ENCODE measurements at places on chromosomes 1 and 21. TPM values are rescaled to one million over a fixed set of nuclear protein-coding genes. Genes with fewer than 3 reads are reported as not detected.

The CACNA1S gene
- total RNA-seq: 0.55 TPM

The ANXA9 gene
- 1.2 TPM for total RNA-seq

The FLAD1 gene
- total RNA-seq: 29.0 TPM

The PAPPA2 gene
- 0.17 TPM for total RNA-seq

The SPRR2E gene
- not detected for total RNA-seq

The LCE2C gene
- not detected for total RNA-seq

The SYDE2 gene
- 23.8 TPM for total RNA-seq

The YTHDF2 gene
- total RNA-seq: 65.8 TPM

The MTFR1L gene
- total RNA-seq: 46.0 TPM

DNA sequence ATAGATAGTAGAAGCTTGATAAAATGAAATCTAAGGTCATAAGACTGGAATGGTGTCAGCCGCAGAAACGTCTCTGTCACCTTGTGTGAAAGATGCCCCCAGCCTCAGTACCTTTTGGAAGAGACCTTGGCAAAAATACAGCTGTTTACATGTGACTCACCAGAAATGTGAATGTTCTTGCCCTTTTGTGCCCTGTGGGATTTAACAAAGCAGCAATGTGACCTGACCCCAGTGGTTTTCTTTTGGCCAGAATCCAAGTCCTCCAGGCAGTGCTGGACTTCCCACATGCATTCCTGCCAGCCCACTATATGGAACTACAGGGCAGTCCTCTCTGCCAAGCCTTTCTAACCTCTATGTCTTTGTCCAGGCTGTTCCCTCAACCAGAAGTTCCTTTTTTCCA lies 27.2 kb upstream of the LRRC8C start:
- H3K27me3 ChIP-seq: no peaks in the 10 kb centered on the region
- peaks cover 9% of the 10 kb centered on the region for H3K4me1 ChIP-seq
- no peak overlapping the region for H3K27ac ChIP-seq
- H3K36me3 ChIP-seq: no peaks in the 10 kb centered on the region
- no peak overlapping the region for H3K4me3 ChIP-seq
- DNase-seq: no peak

- DNase-seq: no peak
- peaks cover 15% of the 10 kb centered on the region for H3K4me1 ChIP-seq
- H3K4me3 ChIP-seq: no peak overlapping the region
- H3K36me3 ChIP-seq: no peaks in the 10 kb centered on the region
- no peaks in the 10 kb centered on the region for H3K27me3 ChIP-seq
Observed at GRCh38 chr21:43645136-43645891, 14.0 kb downstream of the HSF2BP start.

DNA sequence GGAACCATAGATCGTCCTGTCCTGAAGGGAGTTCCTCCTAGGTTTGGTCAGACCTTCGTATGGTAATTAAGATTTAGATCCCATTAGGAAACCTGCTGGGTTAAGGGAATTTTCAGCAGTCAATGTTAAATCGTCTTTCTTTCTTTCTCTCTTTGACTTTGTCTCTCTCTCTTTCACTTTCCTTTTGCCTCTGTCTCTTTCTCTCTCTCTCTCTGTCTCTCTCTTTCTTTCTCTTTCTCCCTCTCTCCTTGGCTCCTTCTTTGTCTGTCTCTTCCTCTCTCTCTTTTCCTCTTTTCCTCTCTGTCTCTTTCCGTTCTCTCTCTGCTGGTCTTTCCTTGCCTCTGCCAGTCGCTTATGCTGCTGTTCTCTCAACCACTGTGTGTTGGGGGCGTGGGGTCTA lies 8.7 kb downstream of the OR2W3 start:
- no peaks in the 10 kb centered on the region for H3K27me3 ChIP-seq
- H3K4me1 ChIP-seq: no peaks in the 10 kb centered on the region
- no peak overlapping the region for H3K4me3 ChIP-seq
- no peak overlapping the region for H3K27ac ChIP-seq
- H3K36me3 ChIP-seq: no peaks in the 10 kb centered on the region

DNA sequence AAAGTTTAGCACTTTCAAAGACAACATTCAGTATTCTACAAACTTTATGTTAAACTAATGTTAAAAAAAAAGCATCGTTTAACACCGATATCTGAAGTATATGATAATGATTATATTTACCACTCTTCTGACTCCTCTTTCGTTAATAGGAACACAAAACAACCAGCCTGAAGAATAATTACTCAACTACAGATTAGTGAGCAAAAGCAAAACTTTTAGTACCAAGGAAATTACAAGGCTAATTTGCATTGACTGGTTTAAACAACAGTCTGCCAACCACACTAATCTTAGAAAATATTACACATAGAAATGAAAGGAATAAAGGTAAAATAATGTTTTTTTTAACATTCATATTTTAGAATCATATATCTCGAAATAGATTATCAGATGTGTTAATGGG lies 500.7 kb downstream of the LMO4 start:
- H3K4me3 ChIP-seq: no peak overlapping the region
- no peak for DNase-seq
- no peak overlapping the region for H3K27ac ChIP-seq
- peaks cover 4% of the 10 kb centered on the region for H3K4me1 ChIP-seq
- no peaks in the 10 kb centered on the region for H3K36me3 ChIP-seq

- no peak overlapping the region for H3K27ac ChIP-seq
- no peak overlapping the region for H3K4me3 ChIP-seq
- no peaks in the 10 kb centered on the region for H3K27me3 ChIP-seq
- H3K36me3 ChIP-seq: no peaks in the 10 kb centered on the region
- DNase-seq: no peak
Observed at GRCh38 chr1:193322211-193322610, 135.8 kb upstream of the B3GALT2 start.

DNA sequence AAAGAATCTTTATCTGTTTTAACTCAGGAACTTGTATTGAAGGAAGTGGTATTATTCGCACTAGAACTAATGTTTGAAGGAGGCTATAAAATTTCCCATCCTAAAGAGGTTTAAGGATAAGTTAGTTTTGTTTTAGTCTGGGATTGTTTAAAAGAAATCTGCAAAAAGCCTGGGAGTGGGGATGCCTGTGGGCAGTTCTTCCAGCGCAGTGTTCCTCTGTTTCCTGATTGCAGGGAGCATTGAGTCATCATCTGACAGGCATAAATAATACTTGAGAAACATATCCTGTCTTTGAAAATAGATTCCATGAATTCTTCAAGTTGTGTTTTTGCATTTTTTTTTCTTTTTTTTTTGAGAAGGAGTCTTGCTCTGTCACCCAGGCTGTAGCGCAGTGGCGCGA lies 350.8 kb upstream of the PTBP2 start:
- no peak overlapping the region for H3K4me3 ChIP-seq
- no peaks in the 10 kb centered on the region for H3K36me3 ChIP-seq
- no peaks in the 10 kb centered on the region for H3K27me3 ChIP-seq
- DNase-seq: no peak

DNA sequence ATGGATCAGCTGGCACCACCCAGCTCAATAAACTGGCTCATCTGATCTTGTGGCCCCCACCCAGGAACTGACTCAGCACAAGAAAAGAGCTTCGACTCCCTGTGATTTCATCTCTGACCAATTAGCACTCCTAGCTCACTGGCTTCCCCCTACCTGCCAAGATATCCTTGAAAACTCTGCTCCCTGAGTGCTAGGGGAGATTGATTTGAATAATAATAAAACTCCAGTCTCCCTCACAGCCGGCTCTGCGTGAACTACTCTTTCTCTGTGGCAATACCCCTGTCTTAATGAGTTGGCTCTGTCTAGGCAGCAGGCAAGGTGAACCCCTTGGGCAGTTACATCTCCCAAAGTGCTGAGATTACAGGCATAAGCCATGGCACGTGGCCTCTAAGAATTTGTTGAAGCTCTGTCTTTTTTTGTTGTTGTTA lies 11.8 kb upstream of the RHBDL2 start:
- no peaks in the 10 kb centered on the region for H3K27me3 ChIP-seq
- no peak overlapping the region for H3K4me3 ChIP-seq
- H3K36me3 ChIP-seq: no peaks in the 10 kb centered on the region

- H3K27ac ChIP-seq: no peak overlapping the region
- no peaks in the 10 kb centered on the region for H3K4me1 ChIP-seq
- H3K36me3 ChIP-seq: no peaks in the 10 kb centered on the region
- DNase-seq: peak; percentile 29
- no peak overlapping the region for H3K4me3 ChIP-seq
- H3K27me3 ChIP-seq: no peaks in the 10 kb centered on the region
Observed at GRCh38 chr1:17819129-17819802, 64.1 kb downstream of the ACTL8 start.

- DNase-seq: no peak
- H3K36me3 ChIP-seq: peaks cover 2% of the 10 kb centered on the region
- H3K27ac ChIP-seq: no peak overlapping the region
- H3K4me1 ChIP-seq: no peaks in the 10 kb centered on the region
- no peaks in the 10 kb centered on the region for H3K27me3 ChIP-seq
Observed at GRCh38 chr1:63403386-63403785, 36.0 kb downstream of the ALG6 start.

- no peaks in the 10 kb centered on the region for H3K36me3 ChIP-seq
- no peak overlapping the region for H3K4me3 ChIP-seq
- no peaks in the 10 kb centered on the region for H3K4me1 ChIP-seq
- no peaks in the 10 kb centered on the region for H3K27me3 ChIP-seq
- no peak for DNase-seq
- no peak overlapping the region for H3K27ac ChIP-seq
Observed at GRCh38 chr1:79128722-79129121, 122.2 kb upstream of the ADGRL4 start.

DNA sequence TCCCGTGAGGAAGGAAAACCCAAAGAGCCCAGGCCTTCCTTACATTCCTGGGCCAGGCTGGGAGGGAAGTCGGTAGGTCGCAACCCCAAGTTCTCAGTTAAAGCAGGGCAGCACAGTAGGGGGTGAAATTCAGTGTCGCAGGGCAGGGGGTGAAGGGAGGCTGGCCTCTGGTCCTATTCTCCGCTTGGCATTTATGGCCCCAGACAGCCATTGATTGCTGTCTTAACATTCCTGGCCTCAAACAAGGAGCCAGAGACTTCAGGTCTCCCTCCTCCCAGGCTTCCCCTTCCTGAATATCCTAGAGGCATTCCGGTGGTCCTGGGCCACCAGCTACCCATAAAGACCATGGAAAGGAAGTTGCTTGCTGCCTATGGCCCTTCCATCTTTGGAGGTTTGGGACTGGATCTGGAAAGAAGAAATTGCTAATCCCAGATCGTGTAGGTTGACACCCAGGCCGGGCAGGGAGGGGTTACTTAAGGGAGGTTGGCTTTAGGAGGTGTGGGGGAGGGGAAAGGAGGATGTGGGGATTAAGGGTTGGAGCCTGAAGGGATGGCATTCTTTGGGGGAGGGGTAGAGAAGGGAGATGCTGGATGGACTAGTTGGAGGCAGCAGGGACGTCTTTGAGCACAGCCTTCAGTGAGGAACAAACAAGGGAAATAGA lies 1.7 kb downstream of the LIN28A start:
- no peaks in the 10 kb centered on the region for H3K36me3 ChIP-seq
- DNase-seq: peak; percentile 25
- no peaks in the 10 kb centered on the region for H3K4me1 ChIP-seq
- no peak overlapping the region for H3K4me3 ChIP-seq
- H3K27ac ChIP-seq: no peak overlapping the region

- H3K27me3 ChIP-seq: peaks cover 52% of the 10 kb centered on the region
- no peak for DNase-seq
- H3K4me1 ChIP-seq: peaks cover 34% of the 10 kb centered on the region
- H3K27ac ChIP-seq: no peak overlapping the region
- H3K36me3 ChIP-seq: peaks cover 4% of the 10 kb centered on the region
Observed at GRCh38 chr1:92479587-92479986, 7.1 kb downstream of the GFI1 start.

DNA sequence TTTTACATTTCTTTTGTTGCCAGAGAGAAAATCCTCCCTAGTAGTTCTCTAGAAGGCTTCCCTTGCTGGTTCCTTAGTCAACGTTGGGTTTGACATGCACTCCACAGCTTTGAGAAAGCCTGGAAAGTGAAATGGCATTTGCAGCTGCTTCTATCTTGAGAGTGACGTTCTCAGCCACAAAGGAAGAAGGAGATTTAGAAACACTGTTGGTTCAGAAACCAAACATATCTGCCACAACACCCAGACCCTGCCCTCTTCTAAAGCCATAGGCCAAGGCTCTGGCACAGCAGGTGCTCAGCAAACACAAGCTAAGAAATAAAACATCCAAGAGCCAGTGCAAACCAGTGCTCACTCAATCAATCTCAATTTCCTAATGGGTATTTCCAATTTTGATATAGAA lies 121.4 kb downstream of the CCDC185 start:
- H3K4me1 ChIP-seq: no peaks in the 10 kb centered on the region
- no peak overlapping the region for H3K27ac ChIP-seq
- no peak for DNase-seq
- peaks cover 4% of the 10 kb centered on the region for H3K27me3 ChIP-seq

GRCh38 chr1:184954232-184954995 lies 19.9 kb downstream of the NIBAN1 start:
- peaks cover 14% of the 10 kb centered on the region for H3K4me1 ChIP-seq
- no peak overlapping the region for H3K27ac ChIP-seq
- H3K27me3 ChIP-seq: no peaks in the 10 kb centered on the region
- no peak for DNase-seq
- no peak overlapping the region for H3K4me3 ChIP-seq

GRCh38 chr1:228689255-228689654 lies 46.0 kb upstream of the RHOU start:
- no peaks in the 10 kb centered on the region for H3K27me3 ChIP-seq
- no peak for DNase-seq
- no peak overlapping the region for H3K4me3 ChIP-seq
- no peak overlapping the region for H3K27ac ChIP-seq

DNA sequence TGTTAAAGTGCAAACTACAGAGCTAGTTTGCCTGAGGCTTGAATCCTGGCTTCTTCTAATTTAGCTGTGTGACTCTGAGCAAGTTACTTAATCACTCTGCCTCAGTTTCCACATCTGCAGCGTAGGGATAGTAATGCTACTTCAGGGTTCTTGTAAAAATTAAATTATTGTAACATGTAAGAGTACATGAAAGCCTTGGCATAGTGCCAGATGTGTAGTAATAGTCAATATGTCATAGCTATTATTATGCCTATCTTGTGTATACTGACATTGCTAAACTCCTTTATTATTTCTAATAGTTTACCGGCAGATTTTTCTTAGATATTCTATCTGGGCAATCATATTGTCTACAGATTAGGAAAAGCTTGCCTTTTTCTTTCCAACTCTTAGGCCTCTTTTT lies 6.8 kb upstream of the TADA1 start:
- DNase-seq: no peak
- no peak overlapping the region for H3K27ac ChIP-seq
- H3K4me1 ChIP-seq: peaks cover 7% of the 10 kb centered on the region

DNA sequence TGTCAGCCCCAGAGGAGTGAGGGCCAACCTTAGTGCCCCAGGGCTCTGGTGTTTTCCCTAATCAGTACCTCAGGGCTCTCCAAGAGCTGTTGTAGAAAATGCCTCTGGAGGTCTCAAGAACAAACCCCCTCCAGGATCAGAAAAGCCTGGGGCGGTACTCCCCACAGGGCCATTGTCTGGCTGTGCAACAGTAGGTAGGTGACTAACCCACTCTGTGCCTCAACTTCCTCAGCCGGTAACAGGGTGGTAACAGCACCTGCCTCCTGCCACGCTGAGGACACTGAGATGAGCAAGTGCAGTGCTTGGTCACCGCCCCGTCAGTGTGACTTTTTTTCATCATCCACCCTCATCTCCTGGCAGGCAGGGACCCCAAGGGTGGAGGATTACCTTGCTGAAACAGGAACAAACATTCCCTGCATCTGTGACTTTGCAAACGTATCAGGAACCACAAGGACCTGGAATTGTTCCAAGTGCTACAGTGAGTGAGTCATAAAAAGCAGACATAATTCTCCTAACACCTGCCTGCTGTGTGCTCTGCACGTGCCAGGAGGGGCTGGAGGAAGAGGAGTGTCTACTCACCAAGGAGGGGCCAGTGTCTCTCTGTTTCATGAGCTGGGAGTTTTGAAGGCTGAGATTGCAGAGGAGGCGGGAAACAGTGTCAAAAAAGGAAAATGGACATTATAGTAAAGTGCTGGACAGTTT lies 440.8 kb downstream of the NPHP4 start:
- no peak for DNase-seq
- no peaks in the 10 kb centered on the region for H3K4me1 ChIP-seq
- no peak overlapping the region for H3K4me3 ChIP-seq
- no peak overlapping the region for H3K27ac ChIP-seq
- H3K36me3 ChIP-seq: no peaks in the 10 kb centered on the region

Data from upper lobe of right lung (tissue), 1 donor.